ENCODE measurements at places on chromosomes 12 and 14. TPM values are rescaled to one million over a fixed set of nuclear protein-coding genes. Genes with fewer than 3 reads are reported as not detected.

Gene PAWR
- 163 TPM for total RNA-seq

- DNase-seq: no peak
Observed at GRCh38 chr12:60539592-60539991, 943.8 kb downstream of the SLC16A7 start.

GRCh38 chr12:4938900-4939299 lies 29.2 kb downstream of the KCNA1 start:
- no peak for DNase-seq

DNA sequence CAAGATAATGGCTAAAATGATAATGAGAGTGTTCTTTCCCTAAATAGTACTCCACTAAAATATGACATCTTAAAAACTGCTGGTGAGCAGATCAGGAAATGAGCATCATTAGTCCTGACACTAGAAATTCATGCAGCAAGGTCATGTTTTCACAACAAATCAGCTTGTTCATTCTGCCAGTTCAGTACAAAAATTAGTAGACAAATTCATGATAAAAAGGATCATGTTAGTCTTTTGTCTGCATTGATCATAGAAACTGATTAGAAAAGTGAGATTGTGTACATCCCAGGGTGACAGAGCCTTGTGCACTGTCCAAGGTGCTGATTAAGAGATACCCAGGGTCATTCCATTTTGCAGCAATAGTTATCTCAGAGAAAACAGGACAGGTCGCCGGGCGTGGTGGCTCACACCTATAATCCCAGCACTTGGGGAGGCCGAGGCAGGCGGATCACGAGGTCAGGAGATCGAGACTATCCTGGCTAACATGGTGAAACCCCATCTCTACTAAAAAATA lies 163.6 kb downstream of the RIMBP2 start:
- DNase-seq: no peak

DNA sequence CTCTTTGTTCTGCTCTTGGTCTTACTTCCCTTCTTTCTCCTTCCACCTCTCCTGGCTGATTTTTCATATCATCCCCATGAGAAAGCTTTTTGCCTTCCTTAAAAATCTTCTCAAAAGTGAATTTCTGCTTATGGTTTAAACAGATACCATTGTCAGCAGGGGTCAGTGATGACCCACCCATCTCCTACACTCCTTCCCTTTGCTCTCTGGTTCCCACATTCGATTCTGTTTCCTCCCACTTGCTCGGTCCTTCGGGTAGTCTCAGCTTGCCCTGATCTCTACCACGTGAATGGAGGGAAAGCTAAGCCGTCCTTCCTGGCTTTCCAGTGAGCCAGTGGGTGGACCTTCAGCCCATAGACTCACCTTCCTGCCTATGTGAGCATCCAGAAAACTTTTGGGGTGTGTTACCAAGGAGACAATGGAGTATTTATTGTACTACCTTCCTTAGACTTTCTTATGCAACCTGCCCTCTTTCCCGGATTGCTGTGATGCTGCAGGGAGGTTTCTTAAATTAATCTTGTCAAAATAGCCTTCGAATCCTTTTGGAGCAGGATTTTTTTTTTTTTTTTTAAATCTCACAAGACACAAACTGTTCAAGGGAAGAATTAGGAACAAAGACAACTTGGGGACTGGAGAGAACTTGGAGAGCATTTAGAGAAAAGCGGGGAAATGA lies 306.3 kb downstream of the CACNA1C start:
- DNase-seq: no peak

- DNase-seq: no peak
Observed at GRCh38 chr14:39592116-39592789, 160.0 kb upstream of the FBXO33 start.
